ENCODE measurements at places on chromosomes 7 and 10. TPM values are rescaled to one million over a fixed set of nuclear protein-coding genes. Genes with fewer than 3 reads are reported as not detected.

The ABCF2 gene
- total RNA-seq: 46.4 TPM

The SNX10 gene
- total RNA-seq: under 0.01 TPM

The MACROH2A2 gene
- total RNA-seq: 12.1 TPM

The KRIT1 gene
- 53.0 TPM for total RNA-seq

The CRHR2 gene
- total RNA-seq: not detected

The IL6 gene
- total RNA-seq: 22.1 TPM

The GBX1 gene
- total RNA-seq: not detected

The CALML3 gene
- not detected for total RNA-seq

The TAS2R3 gene
- 1.3 TPM for total RNA-seq

The PTPRN2 gene
- 0.77 TPM for total RNA-seq

The TDRD1 gene
- total RNA-seq: not detected

The A1CF gene
- not detected for total RNA-seq

The WIPF3 gene
- 0.33 TPM for total RNA-seq

The HYAL4 gene
- not detected for total RNA-seq

All from fibroblast of lung (primary cell).